ENCODE measurements at places on chromosomes 2 and 18. TPM values are rescaled to one million over a fixed set of nuclear protein-coding genes. Genes with fewer than 3 reads are reported as not detected.

CNDP1 gene
- not detected for total RNA-seq

ANAPC1 gene
- 45.4 TPM for total RNA-seq

TYW5 gene
- total RNA-seq, result 4.6 TPM

SULT1C4 gene
- total RNA-seq, result not detected

GKN1 gene
- not detected for total RNA-seq

CACNB4 gene
- 0.33 TPM for total RNA-seq

SH2D6 gene
- total RNA-seq, result not detected

ATP9B gene
- total RNA-seq, result 10.6 TPM

RAD51AP2 gene
- total RNA-seq, result 0.14 TPM

ANKZF1 gene
- total RNA-seq, result 22.5 TPM

USP40 gene
- 20.6 TPM for total RNA-seq

SLC4A5 gene
- 0.14 TPM for total RNA-seq

LRRTM1 gene
- total RNA-seq, result not detected

DAW1 gene
- 0.35 TPM for total RNA-seq

EFHD1 gene
- total RNA-seq, result 0.21 TPM

GPR17 gene
- not detected for total RNA-seq

POMC gene
- total RNA-seq, result 0.88 TPM

RAB6C gene
- not detected for total RNA-seq

YES1 gene
- 142 TPM for total RNA-seq

ZNF385B gene
- total RNA-seq, result not detected

RRM2 gene
- 152 TPM for total RNA-seq

PDCL3 gene
- total RNA-seq, result 21.6 TPM
